NCI-H2029 (cell line): ENCODE measurements at places on chromosomes 2 and 18.

DNA sequence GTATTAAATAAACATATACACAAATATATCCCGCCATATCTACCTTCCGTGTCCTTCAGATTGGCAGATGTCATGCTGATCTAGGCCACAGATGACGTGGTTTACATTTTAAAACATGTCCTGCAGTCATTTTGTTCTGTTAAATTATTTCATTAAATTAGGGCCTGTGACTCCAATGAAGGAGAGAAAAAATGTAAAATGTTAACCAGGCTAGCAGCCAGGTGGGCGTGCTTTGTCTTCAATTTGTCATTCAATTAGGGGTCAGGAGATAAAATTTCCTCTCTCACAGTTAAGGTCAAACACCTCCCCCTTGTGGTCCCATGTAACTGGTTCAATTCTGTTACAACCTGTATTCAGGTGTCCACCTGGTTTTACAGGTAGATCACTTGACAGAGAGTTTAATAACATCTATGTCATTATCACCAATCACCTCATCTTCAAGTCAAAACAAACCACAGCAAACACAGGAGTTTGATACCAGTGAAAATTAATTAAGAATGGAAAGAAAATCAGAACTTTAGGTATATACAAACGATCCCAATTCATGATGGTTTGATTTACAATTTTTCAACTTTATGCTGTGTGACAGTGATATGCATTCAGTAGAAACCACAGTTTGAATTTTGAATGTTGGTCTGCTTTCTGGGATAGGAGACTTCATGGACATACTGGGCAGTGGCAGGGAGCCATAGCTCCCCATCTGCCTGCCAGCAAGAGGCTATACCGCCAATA is 339.4 kb downstream of the CMPK2 start:
- peak; percentile 52 for DNase-seq

DNA sequence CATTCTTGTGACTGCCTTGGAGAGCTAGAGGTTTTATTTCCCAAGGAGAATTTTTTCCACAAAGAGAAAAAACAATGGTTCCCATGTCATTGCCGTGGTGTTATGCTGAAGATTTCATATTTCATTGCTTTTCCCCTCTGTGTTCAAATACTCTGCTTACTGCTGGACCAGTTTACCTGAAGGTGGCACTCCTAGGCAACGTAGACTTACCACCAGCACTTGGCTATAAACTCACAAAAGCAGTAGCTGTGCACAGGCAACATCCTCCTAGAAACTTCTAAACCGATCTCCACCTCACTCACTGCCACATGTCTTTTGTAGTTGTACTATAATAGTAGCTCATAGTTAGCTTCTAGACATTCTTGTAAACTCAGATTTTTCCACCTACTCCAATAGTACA is 1319.7 kb upstream of the CRIM1 start:
- no peak for DNase-seq

GRCh38 chr2:55720417-55720816 is 26.8 kb upstream of the PNPT1 start:
- no peak for DNase-seq

- no peak for DNase-seq
Observed at GRCh38 chr2:59938181-59938580, 615.3 kb downstream of the BCL11A start.

DNA sequence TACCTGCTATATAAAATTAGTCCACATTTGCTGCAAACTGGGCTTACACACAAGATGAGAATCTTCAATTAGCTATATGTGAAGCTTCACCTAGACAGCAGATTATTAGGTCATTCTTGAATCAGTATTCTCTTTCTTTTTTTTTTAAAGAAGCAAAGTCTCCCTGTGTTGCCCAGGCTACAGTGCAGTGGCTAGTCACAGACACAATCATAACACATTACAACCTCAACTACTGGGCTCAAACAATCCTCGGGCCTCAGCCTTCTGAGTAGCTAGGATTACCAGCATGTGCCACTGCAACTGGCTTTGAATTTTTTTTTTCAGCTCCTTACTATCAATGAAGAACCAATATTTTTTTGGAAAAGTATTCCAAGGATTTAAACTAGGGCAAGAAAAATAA is 30.5 kb downstream of the OLA1 start:
- DNase-seq = no peak

- DNase-seq = no peak
Observed at GRCh38 chr2:85724731-85725181, 29.0 kb upstream of the ATOH8 start.

DNA sequence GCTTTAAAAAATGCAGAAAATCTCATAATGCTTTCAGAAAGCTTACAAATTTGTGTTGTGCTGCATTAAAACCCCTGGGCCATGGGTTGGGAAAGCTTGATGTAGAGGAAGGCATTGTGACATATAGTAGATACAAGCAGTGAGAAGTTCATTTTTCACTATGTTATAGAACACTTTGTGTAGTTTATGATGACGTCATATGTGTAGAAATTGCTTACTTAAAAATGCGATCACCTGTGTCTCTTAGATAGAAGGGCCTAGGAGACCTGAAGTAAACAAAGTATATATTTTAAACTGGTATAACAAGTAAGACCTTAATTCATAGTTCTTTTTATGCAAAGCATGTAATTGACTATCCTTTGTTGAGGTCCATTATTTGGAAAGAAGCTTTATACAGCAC is 393.5 kb downstream of the ARHGAP15 start:
- DNase-seq = no peak

GRCh38 chr18:72692086-72692485 is 147.9 kb upstream of the CBLN2 start:
- DNase-seq = peak; percentile 19

- DNase-seq = no peak
Observed at GRCh38 chr2:206212673-206213513, 53.2 kb downstream of the EEF1B2 start.

DNA sequence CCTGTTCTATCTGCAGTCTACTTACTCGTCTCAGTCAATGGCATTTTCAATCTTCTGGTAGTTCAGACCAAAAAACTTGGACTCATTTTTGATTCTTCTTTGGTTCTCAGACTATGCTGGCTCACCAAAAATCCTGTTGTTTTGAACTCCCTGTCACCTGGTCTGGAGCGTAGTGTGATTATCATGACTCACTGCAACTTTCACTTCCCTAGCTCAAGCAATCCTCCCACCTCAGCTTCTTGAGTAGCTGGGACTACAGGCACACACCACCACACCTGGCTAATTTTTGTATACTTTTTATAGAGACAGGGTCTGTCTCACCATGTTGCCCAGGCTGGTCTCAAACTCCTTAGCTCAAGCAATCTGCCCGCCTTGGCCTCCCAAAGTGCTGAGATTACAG is 163.3 kb upstream of the CDH7 start:
- no peak for DNase-seq

DNA sequence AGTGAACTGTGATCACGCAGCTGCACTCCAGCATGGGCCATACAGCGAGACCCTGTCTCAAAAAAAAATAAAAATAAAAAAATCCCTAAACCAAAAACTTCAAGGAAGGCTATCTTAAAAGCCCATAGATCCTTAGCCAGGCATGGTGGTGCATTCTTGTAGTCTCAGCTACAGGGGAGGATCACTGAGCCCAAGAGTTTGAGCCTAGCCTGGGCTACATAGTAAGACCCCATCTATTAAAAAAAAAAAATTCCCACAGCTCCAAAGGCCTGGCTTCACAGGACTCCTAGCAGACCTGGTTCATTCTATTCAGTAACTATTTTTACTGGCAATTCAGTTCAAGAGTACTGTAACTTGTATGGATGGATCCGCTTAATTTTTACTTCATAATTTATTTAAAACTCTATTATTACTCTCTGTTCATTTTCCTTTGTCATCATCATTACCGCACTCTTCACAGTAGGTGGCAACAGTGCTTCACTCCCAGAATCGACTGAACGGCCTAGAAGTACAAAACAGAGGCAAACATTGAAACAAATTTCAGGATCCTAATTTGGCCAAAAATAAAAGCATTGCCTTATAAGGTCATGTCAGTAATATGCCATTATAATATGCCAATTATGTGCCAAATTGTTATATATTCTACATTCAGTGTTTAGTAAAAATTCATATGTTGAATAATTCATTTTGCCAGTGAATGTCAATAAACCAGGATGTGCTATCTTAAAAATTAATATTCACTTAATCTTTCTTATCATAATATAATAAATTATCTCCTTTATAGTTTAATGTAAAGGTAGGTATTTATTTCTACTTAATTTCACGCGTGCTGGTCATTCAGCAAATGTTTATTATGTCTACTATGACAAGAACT is 14.3 kb upstream of the STAM2 start:
- DNase-seq = peak; percentile 52

GRCh38 chr2:240412975-240413812 is 22.3 kb upstream of the GPC1 start:
- DNase-seq = no peak

DNA sequence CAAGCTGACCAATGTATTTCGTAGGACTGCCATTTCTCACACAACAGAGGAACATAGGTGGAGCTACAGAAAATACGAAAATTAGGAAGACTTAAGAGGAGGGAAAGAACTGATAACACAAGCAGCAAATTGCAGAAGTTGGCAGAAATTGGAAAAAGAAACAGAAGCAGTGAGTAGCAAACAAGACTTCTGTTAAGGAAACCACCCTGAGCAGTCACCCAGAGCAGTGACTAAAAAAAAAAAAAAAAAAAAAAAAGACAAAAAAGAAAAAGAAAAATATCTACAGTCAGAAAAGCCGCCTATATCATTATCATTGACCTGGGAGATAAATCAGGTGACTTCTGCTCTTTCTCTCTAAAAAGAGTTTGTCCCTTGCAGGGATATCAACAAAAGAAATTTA is 21.4 kb downstream of the STK17B start:
- DNase-seq = no peak

DNA sequence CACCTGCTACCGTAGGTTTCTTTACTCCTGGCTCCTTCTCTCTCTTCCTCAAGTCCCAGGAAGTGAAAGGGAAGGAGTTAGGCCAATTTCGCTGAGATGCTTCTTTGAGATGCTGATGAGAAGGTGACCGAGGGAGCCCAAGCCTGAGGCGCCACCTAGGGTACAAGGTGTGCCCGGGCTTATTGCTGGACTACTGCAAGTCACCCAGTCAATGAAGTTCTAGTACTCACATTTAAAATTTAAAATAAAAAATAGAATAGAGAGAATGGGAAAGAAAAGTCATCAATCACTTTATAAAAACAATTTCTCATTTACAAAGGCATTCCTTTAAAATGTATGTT is 45.3 kb downstream of the ACAA2 start:
- no peak for DNase-seq

GRCh38 chr2:230672836-230673235 is 39.8 kb upstream of the CAB39 start:
- no peak for DNase-seq

DNA sequence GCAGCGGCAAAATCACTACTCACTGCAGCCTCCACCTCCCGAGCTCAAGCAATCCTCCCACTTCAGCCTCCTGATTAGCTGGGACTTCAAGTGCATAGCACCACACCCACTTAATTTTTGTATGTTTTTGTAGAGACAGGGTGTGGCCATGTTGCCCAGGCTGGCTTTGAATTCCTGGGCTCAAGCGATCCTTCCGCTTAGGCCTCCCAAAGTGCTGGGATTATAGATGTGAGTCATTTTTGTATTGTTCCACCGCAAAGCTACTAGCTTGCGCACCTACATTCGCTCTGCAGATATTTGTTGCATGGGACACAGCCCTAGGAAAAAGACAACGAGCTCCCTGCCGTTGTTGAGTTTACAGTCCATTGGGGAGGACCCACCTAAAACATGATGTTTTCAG is 173.5 kb upstream of the AGAP1 start:
- no peak for DNase-seq

DNA sequence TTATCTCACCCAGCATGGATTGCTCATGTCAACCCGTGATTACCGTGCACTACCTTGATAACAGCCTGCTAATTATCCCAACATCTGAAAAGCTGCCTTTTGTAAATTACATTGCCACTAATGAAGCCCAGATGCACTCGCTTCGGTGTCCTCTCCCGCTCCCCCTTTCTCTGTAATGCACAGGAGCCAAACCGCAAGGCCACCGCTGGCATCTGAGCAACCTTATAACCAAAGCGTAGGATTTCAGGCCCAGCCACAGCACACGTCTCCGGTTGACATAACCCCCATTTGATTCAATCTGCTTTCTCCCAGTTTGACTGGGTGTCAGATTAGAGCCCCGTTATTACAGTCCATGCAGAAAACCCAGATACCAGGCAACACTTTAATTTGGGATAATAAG is 341.2 kb downstream of the ALK start:
- DNase-seq = no peak

DNA sequence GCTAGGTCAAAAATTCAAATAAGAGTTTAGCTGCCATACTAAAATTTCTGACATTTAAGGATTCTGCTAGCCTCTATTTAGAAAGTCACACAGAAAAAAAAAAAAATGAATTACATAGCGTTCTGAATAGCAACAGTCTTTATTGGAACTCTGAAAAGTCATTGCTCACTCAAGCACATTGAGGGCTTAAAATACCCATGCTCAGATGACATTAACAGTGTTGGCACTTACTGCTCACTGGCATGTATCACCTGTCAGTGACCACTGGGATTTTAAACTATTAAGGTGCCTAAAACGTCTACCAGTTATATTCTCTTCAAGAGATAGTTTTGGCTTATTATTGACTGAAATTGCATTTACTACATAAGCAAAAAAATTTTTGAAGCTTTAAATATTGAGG is 468.0 kb upstream of the SPHKAP start:
- DNase-seq = no peak

- DNase-seq = no peak
Observed at GRCh38 chr2:126986631-126987187, 88.0 kb downstream of the TEX51 start.

GRCh38 chr2:128196471-128196931 is 105.5 kb downstream of the UGGT1 start:
- DNase-seq = peak; percentile 25

GRCh38 chr2:86249579-86250391 is 50.5 kb downstream of the MRPL35 start:
- DNase-seq = no peak

GRCh38 chr2:224946895-224947294 is 95.4 kb downstream of the DOCK10 start:
- DNase-seq = no peak

GRCh38 chr2:20592106-20593071 is 58.5 kb downstream of the HS1BP3 start:
- no peak for DNase-seq

DNA sequence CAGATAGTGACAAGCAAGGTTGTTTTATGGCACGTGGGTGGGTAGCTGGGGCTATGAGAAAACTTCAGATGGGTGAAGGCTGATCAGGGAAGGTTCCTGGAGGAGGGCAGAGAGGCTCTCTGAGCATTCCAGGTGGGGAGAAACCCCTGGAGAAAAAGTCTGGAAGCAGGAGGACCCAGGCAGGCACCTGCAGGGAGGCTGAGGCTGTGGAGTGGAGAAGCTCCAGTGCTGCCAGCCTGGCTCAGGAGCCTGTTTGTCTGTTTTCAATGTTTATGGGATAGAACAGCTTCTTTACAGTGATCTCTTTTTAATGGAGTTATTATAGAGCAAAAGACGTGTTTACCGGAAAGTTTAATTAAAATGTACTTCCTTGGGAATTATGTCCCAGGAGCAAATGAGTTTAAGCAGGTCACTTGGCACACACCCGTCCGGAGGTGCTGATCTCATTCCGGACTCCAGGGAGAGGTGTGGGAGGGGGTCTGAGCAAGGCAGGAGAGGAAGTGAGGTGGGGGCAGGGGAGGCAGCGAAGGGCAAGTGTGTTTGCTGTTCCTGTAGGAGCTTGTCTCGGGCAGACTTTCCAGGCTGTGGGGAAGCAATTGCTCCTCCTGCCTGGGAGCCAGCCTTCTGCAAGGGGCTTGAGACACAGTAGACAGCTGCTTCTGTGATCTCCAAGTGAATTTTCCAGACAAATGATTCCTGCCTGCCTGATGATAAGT is 239.5 kb downstream of the MYCN start:
- no peak for DNase-seq
